Right ventricle myocardium superior (tissue), 1 donor: ENCODE measurements at places on chromosomes 1 and 21. TPM values are rescaled to one million over a fixed set of nuclear protein-coding genes. Genes with fewer than 3 reads are reported as not detected.
A peak's percentile ranks its signal among the peaks of the same experiment; 100 is the strongest.

The GPR3 gene
- 0.24 TPM for total RNA-seq

The ERI3 gene
- 52.3 TPM for total RNA-seq

The MAP10 gene
- 2.8 TPM for total RNA-seq

The TNFRSF18 gene
- 0.32 TPM for total RNA-seq

The TEKT2 gene
- not detected for total RNA-seq

The RIMS3 gene
- total RNA-seq, result 0.81 TPM

The ABL2 gene
- total RNA-seq, result 7.4 TPM

The CFAP57 gene
- total RNA-seq, result not detected

The RAD54L gene
- 0.48 TPM for total RNA-seq

The CD34 gene
- 72.5 TPM for total RNA-seq

DNA sequence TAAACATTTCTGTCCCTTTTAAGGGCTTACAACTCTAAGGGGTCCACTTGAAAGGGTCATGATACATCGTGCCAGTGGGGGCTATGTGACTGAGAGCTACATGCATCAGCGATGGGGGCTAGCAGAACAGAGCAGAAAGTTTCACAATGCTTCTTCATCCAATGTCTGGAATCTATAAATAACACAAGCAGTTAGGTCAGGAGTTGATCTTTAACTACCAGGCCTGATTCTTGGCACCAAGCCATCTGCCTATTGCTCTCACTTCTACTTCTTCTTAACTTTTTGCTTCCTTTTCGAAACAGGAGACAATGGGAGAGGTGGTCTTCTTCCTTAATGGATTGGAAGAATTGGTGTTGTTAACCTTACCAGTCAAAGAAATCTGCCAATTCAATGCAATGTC, 410.0 kb downstream of the TGFB2 start:
- DNase-seq, result no peak

GRCh38 chr1:115057661-115058254, 28.1 kb downstream of the TSHB start:
- no peak for DNase-seq

DNA sequence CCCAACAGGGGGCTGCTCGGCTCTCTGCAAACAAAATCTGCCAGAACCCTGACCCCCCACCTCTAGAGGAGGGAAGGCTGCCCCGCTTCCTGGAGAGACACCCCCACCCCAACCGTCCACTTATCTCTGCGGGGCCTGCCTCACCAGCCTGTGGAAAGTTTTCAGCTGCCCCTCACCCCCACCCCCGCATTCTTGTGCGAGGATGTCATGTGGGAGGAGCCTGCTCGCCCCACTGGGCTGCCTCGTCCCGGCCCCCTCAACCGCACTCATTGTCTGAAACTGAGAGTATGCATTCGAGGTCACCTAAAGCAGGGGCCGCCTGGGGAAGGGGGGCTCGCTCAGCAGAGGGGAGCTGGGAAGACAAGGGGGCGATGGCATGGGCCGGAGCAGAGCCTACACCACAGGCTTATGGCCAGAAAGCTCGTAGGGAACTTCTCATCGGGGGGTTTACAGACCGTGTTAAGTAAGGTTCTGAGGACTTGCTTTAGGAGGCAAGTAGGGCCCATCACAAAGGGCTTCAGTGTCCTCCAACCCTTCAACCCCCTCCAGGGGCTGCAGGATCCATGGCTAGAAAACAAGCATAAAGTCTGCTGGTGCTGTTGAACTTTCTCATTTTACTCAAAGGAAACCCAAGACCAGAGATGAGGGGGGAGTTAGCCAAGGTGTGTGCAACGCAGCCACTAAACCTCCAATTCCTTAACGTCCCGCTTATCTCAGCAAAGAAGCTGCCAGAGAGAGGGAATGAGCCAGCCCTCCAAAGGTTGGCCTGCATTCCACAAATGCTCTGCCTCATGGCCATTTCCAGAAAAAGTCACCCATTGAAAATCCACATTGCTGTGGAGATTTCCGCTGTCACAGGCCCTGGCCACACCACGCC, 9.4 kb downstream of the EPHA2 start:
- peak; percentile 82 for DNase-seq

DNA sequence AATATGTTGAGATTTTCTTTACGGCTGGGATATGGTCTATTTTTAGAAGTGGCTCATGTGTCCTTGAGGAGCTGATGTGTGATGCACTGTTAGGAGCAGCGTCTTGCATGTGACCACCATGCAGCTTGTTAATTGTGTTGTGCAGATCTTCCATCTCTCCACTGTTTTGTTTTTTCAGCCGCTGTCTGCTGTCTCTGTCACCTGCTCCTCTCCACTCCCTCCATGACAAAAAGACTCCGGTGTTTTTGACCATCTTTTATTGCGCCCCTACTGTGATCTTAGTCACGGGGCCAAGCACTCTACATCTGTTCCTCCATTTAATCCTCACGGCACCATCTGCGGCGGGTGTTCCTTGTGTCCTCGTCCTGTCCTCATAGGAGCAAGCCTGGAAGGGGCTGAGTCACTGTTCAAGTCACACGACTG, 51.8 kb downstream of the ADARB1 start:
- DNase-seq, result no peak

GRCh38 chr1:232226197-232226712, 403.7 kb downstream of the SIPA1L2 start:
- DNase-seq, result no peak

GRCh38 chr1:247421074-247421473, 5.1 kb downstream of the NLRP3 start:
- DNase-seq, result no peak

- no peak for DNase-seq
Observed at GRCh38 chr1:163382395-163382794, 60.6 kb downstream of the NUF2 start.

GRCh38 chr1:164296172-164296571, 262.8 kb upstream of the PBX1 start:
- DNase-seq, result peak; percentile 42

DNA sequence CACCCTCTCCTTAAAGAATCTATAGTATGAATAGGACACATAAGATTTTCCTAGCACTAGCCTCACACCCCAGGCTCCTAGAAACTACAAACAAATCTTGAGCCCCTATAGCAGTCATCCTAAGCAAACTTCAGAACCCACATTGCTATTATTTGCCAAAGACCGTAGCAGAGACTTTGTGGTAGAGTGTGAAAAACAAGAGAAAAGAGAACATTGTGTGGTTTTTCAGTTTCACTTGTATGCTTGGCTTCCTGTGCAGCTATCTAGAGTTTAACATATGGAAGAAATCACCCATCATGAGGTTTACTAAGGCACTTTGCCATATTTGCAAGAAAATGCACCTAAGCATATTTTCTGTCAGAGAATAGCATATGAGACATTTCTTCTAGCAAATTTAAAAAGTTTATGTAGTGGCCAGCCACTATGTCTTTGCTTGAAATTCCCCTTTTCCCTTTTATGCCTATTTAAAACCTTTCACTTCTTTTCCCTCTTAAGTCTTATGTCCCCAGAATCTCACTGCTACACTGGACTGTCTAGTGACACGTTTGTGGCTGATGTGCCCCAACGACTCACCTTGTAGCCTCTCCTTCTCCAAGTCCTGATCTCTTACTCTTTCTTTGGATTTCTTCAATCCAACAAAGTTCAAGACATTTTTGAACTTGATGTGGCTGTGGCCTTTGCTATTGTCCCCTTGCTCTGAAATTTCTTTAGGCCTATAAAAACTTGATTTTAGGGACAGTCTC, 25.6 kb downstream of the CCDC190 start:
- no peak for DNase-seq

GRCh38 chr1:33392639-33393038, 38.3 kb downstream of the PHC2 start:
- DNase-seq, result no peak

- no peak for DNase-seq
Observed at GRCh38 chr1:234771642-234772344, 161.8 kb upstream of the IRF2BP2 start.

GRCh38 chr21:45538381-45539045, 3.7 kb downstream of the SLC19A1 start:
- peak; percentile 26 for DNase-seq

- DNase-seq, result no peak
Observed at GRCh38 chr21:15539376-15539775, 190.4 kb upstream of the USP25 start.

DNA sequence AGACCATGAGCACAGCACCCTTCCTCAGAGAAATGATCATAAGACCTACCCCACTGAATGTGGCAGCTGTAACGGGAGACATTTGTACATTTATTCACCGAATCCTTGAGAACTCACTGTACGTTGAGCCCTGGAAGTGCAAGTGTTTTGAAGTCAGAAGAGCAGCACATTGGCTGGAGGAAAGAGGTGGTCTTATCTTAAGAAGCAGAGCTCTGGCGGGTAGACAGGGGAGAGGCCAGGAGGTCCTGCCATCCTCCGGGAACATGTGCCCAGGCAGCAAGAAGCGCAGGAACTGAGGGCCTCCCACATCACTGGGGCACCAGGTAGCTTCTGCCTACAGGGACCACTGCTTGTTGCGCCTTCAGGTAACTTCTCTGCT, 169.2 kb upstream of the IRF2BP2 start:
- peak; percentile 45 for DNase-seq

- no peak for DNase-seq
Observed at GRCh38 chr1:154145986-154146385, 8.9 kb downstream of the NUP210L start.

DNA sequence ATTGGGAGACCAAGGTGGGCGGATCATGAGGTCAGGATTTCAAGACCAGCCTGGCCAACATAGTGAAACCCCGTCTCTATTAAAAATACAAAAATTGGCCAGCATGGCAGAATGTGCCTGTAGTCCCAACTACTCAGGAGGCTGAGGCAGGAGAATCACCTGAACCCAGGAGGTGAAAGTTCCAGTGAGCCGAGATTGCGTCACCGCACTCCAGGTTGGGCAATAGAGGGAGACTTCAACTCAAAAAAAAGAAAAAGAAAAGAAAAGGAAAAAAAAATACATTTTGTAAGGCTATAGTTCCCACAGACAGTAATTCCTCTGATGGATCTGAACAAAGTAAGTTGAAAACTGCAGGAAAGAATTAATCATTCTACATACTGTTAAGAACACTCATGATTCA, 48.1 kb upstream of the CD46 start:
- no peak for DNase-seq

- DNase-seq, result no peak
Observed at GRCh38 chr1:168455764-168456163, 88.0 kb downstream of the XCL2 start.

DNA sequence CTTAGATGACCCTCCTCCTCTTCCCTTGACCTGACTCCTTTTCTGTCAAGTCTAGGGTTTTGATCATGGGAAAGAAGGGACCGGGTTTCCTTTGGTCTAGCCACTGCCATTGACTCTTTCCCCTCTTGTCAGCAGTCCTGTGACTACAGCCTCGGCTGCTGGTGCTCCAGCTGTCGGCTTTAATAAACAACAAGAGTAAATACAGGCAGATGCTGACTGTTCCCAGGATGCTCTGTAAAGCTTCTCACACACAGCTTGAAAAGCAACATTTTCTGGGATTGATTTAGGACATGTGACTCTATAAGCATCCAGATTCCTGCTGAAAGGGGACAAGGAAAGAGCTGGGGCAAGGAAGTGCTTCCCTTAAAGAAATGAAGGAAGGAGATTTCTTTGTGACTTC, 53.5 kb upstream of the CTTNBP2NL start:
- DNase-seq, result no peak

DNA sequence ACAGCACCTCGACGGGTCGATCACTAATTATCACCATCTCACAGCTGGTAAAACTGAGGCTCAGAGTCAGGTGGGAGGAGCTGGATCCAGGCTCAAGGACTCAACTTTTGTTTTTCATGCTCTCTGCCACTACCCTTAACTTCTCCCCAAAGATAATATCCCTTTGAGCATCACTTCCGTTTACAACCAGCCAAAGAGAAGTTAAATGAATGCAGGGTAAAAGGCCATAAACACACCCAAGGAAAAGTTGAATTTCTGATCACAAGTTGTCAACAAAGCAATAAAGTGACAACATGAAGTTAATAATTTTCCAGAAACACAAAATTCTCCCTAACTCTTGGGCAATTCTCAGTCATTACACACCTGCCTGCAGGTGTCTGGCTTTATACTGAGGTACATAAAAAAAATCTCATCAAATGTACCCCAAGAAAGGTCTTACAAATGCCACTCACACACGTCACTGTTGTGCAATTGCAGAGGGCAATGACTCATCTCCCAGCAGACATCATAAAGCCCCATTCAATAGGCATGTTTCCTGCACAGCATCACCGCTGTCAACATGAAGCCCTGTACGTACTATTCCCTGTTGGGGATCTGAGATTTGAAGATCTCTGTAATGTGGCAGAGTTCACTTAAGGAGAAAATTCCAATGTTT, 3.4 kb downstream of the OR2T11 start:
- no peak for DNase-seq

- no peak for DNase-seq
Observed at GRCh38 chr1:59015708-59016107, 231.9 kb upstream of the JUN start.

- DNase-seq, result peak; percentile 89
Observed at GRCh38 chr1:228378090-228378872, 28.4 kb downstream of the TRIM11 start.

GRCh38 chr1:220843481-220844011, 35.7 kb upstream of the HLX start:
- peak; percentile 58 for DNase-seq

GRCh38 chr1:215731699-215732098, 164.6 kb downstream of the KCTD3 start:
- DNase-seq, result no peak

DNA sequence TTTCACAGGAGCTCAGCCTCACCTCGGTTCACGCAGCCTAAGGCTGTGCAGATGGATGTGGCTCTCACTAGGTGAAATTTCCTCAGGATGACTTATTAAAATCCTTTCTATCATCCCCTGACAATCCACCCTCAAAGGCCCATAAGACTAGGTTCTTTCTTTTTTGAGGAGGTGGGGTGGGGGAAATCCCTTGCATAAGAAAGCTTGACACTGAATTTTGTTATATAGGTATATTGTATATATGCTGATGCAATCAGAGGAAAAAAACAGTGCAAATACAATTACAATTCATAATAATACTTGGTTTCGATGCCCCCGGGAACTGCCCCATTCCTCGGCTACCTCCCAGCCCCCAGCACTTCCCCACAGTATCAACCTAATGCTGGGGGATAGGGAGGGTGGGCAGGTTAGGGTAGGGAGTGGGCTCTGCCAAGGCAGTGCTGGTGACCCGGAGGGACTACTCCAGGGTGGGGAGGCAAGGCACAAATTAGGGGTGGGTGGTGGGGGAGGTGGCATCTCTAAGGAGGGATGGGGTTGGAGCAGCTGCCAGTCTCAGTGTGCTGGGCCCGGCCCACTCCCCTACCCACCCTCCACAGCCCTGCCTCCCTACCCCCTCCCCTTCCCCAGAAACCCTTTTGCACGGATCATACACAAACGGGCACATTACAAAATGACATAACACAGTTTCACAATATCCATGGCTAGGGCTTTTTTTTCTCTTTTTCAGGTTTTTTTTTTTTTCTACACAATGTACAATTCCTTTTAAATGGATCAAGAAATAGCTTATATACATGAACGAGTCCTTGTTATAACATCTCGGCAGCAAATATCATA, 30.9 kb downstream of the SLC27A3 start:
- no peak for DNase-seq
